ENCODE measurements at places on chromosomes 4 and X.

DNA sequence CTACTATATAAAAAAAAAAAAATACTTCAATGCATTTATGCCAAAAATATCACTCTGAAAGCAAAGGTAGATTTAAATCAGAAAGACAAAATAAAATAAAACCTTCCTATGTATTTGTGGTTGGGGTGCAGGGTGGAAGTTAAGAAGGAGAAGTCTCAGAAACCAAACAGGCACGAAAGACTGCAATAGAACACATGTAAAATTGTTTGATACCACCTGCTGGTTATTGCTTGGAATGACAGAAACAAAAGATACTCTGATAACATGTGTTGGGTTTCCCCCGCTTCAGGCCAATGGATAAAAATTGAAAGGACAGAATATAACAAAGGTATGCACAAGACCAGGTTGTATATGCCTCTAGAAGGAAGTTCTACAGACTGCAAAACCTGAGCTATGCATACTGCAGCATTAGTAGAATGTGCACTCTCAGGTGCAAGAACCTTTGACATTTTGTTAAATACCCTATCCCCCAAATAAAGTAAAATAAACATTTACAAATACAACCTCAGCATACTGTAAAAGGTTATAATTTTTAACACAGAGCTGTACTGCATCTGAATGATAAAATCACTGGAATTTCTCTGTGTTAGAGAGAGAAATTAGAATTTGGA lies 118.8 kb downstream of the GABRA2 start:
- no peak for ATAC-seq

- no peak for ATAC-seq
Observed at GRCh38 chr4:2266181-2266580, 4.3 kb upstream of the MXD4 start.

- ATAC-seq = no peak
Observed at GRCh38 chr4:180060159-180060889, 2182.9 kb upstream of the TENM3 start.

GRCh38 chr4:56531149-56531770 lies 25.7 kb downstream of the ARL9 start:
- ATAC-seq = no peak

DNA sequence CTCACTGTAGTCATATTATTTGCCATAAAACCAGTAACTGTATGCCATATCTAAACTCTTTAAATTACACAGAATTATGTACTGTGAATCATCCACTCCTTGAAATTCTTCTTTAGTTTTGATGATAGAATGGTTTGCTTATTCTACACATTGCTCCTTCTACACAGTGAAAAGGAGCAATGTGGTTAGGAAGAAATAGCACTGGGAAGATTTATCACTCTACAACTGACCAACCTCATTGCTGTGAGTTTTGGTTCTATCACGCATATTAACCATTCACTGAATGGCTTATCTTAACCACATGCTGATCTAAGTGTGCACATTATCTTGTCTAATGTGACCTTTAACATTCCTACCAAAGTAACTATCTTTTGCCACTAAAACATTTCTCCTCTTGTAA lies 415.7 kb upstream of the NDST4 start:
- ATAC-seq = no peak

Data from gastroesophageal sphincter (tissue), 4 donors.